ENCODE measurements at places on chromosomes 2 and 18. TPM values are rescaled to one million over a fixed set of nuclear protein-coding genes. Genes with fewer than 3 reads are reported as not detected.

DNA sequence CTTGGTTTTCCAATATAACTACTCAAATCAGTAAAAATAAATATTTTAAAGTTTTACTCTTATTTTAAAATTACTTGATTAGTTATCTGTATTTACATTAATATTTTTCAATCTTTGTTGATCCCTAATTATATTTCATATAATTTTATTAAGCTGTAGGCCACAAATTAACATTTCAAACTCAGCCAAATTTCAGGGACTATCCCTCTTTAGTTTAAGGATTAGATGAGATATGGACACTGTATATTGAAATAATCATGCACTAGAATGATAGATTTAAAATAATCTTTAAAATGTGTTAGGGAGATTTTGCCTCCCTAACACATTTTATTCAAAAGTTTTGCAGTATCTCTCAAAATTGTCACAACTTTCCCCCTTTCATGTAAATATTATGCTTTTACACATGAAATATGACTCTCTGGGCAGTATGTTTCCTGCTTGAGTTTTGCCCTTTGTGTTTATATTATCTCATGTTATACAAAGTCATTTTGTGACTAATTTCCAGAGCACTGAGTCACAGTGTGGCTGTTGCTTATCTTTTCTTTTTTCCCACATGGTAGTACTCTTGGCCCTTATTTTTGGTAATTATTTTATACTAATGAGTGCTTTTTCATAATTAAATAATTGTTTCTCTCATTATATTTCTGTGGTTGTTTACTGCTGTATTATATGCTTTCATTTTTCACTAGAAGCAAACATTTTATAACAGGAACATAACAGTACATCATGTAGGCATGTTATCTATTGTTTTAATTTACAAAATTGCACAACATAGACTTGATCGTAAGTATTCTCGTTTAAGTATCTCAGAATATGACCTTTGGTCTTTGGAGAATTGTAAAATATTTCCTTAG, 1.2 kb downstream of the TFPI start:
- DNase-seq, result no peak

GRCh38 chr2:30512243-30512886, 65.3 kb downstream of the LCLAT1 start:
- no peak for DNase-seq

GRCh38 chr2:112784199-112785189, at the start of gene IL1A:
Gene IL1A (minus strand): TSS chr2:112784493. CDS start chr2:112783770, 723 bp downstream.
- DNase-seq, result peak; percentile 75

DNA sequence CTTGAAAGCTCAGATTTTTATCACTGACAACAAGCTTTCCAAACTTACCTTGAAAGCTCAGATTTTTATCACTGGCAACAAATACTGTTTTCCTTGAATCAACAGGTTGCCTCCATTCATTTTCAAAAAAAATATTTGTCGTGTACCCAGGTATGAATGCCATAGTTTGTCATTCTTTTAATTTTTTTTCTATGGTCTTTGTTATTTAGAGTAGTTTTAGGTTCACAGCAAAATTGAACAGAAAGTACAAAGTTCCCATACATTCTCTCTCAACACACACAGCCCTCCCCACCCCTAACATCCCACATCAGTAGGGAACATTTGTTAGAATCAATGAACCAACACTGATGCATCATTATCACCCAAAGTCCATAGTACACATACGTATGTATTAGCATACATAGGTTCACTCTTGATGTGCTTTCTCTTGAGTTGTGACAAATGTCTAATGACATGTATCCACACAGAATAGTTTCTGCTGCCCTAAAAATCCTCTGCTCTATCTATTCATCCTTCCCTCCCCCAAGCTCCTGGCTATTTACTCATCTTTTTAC, 25.9 kb downstream of the WDR33 start:
- DNase-seq, result no peak

GRCh38 chr2:157024129-157024528, 233.4 kb upstream of the GALNT5 start:
- DNase-seq, result no peak

DNA sequence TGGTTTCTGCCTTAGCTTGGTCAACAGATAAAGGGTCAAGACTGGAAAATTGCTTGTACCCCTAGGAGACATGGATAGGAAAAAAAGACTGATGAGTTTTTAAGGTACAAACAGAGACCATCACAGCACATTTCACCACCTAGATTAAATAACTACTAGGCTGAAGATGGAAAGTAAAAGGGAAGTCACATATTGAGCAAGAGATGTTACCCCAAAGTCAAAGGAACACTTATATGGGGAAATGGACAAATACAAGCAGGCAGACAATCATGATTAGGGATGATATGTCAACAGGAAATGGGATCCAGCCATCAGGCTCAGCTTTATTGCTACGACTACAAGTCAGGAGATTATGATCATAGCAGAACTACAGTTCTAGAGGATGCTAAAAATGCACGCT, 1643.1 kb upstream of the CELF4 start:
- no peak for DNase-seq

DNA sequence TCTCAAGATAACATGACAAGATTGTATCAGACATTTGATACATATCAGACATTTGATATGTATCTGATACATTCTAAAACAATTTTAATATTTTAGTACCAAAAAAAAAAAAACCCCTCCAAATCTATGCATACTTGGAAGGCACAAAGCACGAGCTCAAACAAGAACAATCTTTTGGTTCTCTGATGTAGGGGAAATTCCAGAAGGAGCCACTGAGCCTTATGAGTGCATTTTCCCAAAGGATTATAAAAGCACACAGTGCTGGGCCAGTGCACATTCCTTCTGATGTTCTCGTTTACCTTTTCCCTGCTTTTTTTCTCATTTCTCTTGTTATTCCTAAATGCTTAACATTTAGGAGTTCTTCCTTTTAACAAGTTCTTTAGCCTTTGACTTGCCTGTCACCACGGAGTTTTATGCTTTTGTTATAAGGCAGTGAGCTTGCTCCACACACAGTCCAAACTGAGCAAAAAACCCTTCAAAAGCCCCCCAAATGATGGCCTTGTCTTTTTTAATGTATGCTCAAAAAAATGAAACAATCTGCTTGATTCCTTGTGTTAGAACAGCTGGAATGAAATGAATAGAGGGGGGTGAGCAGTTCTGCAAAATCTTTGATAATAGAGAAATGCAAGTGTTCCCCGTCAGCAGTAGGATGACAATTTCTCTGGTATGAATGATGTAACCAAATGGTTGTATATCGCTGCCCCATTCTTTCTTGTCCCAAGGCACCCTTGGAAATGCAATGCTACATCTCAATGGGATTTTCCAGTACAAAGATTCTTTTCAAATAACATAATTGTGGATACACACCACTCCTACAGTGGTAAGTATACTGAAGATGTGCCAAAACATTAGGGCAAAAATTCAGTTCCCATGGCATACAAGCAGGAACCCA, 597.2 kb upstream of the ZEB2 start:
- DNase-seq, result no peak

Gene PECR
- 3.0 TPM for polyA plus RNA-seq

Gene ITGAV
- polyA plus RNA-seq, result 23.5 TPM

Gene TBR1
- polyA plus RNA-seq, result 0.92 TPM

Gene SERPINB2
- polyA plus RNA-seq, result not detected

Gene ALPG
- polyA plus RNA-seq, result 0.44 TPM

Gene CYP27A1
- 30.2 TPM for polyA plus RNA-seq

Gene STARD6
- polyA plus RNA-seq, result 42.6 TPM
